ENCODE measurements at places on chromosomes 5 and 9.

GRCh38 chr9:71783120-71783523 is 14.8 kb upstream of the CEMIP2 start:
- DNase-seq = no peak

DNA sequence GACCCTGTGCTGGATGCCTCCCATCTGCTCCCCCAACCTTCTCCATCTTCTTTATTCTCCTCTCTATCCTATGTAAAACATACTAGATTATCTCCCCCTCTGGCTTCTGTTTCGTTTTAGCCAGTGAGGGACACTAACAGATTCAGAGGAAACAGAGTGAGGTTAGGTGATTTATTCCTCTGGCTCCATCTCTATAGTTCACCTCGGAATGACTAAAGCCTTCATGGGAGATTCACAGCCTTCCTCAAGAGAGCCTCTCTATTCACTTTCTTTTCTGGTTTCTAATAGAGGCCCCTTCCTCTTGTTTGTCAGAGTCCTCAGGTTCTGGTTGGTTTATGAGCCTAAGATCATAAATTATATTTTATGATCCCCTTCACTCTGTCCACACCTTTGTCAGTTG is 633.1 kb upstream of the TYRP1 start:
- no peak for DNase-seq

- no peak for DNase-seq
Observed at GRCh38 chr5:172345881-172346280, 62.3 kb upstream of the UBTD2 start.

DNA sequence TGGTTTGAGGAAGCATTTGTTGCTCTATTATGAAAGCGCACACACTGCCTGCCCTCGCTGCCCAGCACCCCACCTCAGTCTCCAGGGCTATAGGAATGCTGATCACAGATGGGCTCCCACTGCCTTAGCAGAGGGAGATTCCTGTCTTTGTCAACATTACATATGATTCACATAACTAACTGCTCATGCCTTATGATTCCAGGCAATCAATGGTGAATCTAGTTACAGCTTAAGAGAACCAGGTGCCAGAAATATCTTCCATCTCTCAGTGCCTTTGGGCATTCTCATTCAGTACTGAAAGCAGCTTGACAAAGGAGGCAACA is 458.9 kb upstream of the C9orf72 start:
- DNase-seq = no peak

GRCh38 chr5:61010467-61011454 is 65.8 kb downstream of the NDUFAF2 start:
- no peak for DNase-seq

GRCh38 chr9:88391236-88391635 is 3.0 kb downstream of the SPIN1 start:
- DNase-seq = no peak

DNA sequence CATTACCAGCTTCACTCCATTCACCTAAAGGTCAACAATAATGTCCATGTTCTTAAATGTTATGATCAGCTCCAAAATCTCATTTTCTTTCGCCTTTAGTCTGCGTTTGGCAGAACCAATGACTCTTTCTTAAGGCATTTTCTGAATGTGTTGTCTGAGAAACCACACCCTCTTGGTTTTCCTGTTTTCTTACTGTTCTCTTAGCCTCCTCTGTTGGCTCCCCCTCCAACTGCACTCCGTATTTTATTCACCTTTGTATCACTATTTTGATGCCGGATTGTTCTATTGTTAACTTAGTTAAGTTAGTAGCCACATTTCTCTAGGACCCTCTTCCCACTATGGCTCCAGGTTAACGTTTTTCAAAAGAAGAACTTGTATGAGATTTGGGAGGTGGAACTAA is 185.6 kb downstream of the DMAC1 start:
- DNase-seq = no peak

DNA sequence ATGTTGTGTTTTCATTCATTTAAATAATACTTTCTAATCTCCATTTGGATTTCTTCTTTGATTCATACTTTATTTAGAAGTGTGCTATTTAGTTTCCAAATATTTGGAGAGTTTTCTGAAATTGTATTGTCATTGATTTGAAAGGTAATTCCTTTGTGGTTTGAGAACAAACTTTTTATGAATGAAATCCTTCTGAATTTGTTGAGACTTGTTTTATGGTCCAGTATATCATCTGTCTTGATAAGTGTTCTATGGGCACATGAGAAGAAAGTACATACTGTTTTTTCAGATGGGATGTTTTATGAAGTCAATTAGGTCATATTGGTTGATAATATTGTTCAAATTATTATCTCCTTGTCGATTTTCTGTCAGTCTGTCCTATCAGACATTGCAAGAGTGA is 953.8 kb downstream of the NR2F1-AS1 start:
- no peak for DNase-seq

DNA sequence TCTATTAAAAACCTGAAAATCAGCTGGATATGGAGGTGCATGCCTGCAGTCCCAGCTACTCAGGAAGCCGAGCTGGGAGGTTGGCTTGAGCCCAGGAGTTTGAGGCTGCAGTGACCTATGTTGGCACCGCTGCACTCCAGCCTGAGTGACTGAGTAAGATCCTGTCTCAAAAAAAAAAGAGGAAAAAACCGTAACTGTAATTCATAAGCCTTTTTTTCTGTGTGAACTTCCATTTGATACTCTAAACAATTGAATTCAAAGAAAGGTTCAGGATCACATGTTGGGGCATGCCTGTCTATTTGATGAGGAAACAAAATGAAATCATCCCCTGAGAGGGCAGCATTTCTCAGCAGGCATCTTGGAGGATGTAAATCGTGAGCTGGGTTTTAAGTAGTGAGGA is 38.8 kb downstream of the ITGA2 start:
- DNase-seq = peak; percentile 73

DNA sequence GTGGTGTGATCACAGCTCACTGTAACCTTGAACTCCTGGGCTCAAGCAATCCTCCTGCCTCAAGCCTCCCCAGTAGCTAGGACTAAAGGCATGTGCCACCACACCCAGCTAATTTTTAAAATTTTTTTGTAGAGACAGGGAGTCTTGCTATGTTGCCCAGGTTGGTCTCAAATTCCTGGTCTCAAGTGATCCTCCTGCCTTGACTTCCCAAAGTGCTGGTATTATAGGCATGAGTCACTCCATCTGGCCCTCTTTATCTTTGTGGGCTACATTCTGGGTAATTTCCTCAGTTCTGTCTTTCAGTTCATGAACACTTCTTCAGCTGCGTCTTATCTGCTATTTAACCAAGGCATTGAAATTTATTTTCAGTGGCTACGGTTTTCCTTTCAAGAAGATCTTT is 196.6 kb upstream of the IER5L start:
- no peak for DNase-seq

DNA sequence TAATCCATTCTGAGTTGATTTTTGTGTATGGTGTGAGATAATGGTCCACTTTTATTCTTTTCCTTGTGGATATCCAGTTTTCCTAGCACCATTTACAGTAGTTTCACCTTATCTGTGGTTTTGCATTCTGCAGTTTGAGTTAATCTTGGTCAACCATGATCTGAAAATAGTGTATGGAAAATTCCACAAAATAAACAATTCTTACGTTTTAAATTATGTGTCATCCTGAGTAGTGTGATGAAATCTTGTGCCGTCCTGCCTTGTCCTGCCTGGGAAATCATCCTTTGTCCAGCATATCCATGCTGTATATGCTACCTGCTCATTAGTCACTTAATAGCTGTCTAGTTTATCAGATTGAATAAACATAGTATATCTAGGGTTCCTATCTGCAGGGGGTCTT is 42.1 kb downstream of the CDC42SE2 start:
- DNase-seq = no peak

GRCh38 chr5:173781432-173781815 is 106.7 kb upstream of the CPEB4 start:
- DNase-seq = no peak

DNA sequence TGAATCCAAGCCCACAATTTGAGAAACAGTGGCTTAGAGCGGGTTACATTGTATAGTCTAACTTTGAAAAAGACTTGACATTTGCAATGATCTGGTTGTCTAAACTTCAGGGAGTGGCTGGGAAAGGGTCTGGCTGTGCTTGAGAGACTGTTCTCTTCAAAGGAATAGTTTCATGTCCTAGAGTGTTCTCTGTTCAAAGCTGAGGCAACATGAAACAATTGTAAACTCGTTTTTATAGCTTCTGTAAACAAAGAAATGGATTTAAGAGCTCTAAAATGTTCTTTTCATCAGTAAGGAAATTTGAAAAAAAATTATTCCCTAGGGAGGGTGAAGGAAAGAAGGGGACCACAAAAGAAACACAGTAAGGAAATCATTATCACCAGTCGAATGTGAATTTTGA is 41.6 kb downstream of the FOCAD start:
- DNase-seq = no peak

DNA sequence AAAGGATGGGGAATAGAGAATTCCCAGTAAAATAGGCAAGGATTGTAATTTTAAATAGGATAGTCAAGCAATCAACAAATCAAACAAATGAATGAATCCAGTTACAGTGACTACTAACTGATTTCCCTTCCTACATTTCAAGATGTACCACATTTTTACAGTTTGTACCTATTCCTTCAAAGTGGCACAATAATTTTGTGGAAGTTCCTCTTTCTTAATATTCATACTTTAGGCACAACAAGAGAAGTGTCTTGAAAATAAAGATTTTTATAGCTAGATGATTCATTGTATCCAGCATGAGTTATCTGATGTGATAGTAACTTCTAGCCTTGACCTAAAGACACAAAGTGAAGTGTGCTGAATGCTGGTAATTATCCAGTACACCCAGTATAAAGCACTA is 122.2 kb upstream of the ACOT12 start:
- DNase-seq = no peak

DNA sequence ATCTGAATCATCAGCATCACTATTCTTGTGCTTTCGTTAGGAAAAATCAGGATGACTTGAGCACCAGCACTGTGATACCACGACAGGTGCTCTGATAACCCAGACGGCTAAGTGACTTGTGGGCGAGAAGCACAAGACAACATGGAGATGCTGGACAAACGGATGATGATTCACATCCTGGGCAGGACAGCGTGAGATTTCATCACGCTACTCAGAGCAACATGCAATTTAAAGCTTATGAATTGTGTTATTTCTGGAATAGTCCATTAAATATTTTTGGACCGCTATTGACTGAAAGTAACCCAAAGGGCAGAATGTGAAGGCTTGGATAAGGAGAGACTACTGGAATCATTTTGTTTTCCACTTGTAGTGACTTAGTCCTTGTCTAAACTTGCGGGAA is 114.8 kb upstream of the DAPK1 start:
- DNase-seq = peak; percentile 58

DNA sequence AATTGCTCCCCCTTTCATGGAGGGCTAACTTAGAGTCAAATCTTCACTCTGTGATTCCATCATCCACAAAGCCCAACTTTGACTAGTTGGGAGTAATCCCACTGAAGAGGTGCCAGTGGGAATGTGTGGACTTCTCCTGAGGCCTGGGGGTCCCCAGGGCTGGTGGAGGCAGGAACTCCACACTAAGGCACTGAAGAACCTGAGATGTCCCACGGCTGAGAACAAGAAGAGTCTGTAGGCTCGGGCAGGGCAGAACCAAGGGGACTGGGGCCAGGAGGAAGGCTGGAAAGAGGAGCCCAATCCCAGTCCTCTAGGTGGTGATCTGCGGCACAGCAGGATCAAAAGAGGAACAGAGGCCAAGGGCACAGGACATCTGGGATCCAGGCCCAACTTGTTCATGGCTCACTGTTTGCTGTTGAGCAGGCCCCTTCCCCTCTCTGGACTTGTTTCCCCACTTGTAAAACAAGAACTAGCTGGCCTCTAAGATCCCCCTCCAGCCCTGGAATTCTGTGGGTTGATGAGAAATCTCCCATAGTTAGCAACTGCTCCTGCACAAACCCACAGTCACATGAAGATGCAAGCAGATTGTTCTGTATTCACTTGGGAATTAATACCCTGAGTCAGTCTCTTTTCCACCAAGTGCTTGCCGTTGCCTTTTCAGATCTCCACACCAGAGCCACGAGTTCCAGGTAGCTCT is 32.7 kb upstream of the ALDH1B1 start:
- DNase-seq = peak; percentile 51

DNA sequence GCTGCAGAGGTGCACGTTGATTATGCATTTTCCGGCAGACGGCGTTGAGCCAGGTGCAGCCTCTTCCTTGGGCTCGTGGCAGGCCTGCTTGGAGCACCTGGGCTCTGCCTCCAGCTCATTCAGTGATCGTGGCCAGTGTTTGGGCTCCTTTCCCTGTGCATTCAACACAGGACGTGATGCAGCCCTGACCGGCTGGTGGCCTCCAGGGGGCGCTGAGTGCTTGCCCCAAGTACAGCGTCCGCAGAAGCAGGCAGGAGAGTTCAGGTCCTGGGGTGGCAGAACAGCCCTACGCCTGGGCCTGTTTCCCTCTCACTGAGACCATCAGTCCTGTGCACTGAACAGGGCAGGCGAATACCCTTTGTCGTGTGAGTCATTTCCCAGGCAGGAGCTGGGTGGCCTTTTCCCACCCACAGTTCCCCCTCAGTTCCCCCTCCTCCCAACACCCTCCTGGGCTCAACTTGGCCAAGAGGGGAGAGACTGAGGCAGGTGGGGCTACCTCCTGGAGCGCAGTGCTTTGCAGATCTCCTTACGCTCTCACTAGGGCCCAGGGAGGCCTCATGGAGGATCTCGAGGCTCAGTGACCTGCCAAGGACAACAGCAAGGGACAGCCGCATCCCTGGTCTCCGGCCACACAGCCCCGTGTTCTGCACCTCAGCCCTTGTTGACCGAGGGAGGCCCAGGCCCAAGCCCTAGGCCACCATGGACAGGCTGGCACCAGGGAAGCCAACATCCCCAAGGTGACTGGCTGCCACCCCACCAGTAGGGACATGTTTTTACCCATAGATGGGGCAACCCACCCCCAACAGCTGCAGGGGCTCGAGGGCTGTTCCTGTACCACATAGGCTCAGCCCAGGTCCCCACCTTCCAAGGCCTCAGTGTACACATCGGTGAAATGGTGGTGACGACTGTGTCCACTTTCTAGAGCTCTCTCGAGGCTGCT is 52.9 kb downstream of the LRSAM1 start:
- peak; percentile 88 for DNase-seq

DNA sequence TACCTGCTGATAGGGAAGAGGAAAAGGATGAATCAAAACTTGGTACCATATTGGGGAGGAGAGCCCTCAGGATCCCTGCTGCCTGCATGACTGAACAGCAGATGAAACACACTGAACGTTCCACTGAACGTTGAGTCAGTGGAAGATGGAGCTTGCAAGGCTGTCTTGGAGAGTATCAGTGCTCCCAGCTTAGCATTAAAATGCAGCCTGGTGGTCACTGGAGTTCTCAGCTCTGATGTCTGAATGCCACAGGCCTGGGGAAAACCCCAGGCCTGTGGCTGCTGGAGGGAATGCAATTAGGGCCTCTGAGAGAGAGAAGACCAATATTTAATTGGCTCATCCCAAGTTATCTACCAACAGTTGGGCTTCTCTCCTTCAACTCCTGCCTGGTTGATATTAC is 54.5 kb downstream of the PDE4D start:
- no peak for DNase-seq

DNA sequence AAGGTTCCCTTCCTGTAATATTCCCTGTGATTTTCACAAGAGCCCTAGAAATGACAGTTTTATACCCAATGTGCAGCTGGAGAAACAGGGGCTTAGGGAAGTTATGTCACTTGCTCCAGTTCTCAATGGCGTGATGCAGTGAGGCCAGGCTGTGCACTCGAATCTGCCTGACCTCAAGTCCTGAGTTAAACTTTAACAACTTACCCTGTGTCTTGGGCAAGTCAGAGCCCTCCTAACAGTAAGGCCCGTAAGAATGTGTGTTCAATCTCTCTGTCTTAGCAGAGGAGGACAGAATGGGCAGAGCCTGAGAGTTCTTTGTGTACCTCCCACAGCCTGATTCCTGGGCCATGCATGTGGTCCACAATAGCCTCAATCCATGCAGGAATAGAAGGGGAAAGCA is 181.1 kb downstream of the TRIM32 start:
- DNase-seq = no peak
